NCI-H1105 (cell line): ENCODE measurements at places on chromosomes 5 and 9.
A peak's percentile ranks its signal among the peaks of the same experiment; 100 is the strongest.

GRCh38 chr5:78644129-78644528 is 4.4 kb downstream of the LHFPL2 start:
- no peak for DNase-seq

DNA sequence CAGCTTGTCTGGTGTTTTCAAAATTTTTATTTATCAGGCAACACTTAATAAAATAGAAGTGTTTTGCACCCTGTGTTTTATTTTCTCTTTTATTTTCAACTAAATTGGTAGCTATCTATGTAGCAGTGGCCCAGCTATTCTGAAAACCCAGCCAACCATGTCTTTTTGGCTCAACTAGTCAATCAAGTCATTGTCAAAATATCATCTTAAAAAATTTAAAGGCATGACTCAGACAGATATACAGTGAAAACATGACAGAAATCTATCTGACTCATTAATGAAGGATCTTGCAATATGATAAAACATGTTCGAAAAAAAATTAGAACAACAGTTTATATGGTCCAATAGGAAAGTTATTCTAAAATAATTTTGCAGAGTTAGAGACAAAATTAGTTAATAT is 75.1 kb downstream of the HSD17B4 start:
- DNase-seq: no peak

- no peak for DNase-seq
Observed at GRCh38 chr5:136094189-136094912, 38.3 kb upstream of the SMAD5 start.

DNA sequence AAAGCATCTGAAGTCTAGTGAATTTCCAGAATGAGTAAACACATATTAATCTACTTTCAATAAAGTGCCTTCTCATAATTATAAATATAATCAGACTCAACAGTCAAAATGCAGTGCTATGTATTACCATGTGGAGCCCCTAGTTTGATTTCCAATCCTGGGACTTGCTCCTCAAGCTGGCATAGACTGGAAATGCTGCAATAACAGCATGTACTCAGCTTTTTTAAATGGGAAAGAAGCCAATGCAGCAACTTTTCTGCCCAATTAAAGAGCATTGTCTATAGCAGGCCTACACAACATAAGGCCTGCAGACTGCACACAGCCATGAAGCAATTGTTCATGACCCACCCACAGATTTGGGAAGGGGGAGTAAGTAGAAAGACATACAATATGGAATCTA is 103.2 kb downstream of the NR2F1-AS1 start:
- no peak for DNase-seq

DNA sequence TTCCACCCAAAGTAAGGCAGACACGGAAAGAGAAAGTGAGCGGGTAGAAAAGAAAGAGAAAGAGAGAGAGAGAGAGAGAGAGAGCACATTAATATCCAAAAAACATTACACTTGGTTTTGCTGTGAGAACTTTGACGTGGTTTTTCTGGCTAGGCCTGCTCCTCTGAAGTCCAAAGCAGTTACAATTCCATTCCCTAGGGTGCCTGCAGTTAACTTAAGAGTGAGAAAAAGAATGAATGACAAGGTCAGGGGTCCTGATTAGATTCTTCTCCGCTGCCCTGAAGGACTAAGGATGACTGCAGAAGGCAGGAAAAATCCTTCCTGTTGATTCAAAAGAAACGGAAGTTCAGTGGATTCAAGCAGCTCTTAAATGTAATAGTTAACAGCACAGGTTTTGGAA is 589.8 kb downstream of the PRELID2 start:
- DNase-seq: no peak

GRCh38 chr5:161803-162110 is 29.5 kb upstream of the LRRC14B start:
- DNase-seq: no peak

- no peak for DNase-seq
Observed at GRCh38 chr5:16642867-16643266, 26.1 kb upstream of the RETREG1 start.

DNA sequence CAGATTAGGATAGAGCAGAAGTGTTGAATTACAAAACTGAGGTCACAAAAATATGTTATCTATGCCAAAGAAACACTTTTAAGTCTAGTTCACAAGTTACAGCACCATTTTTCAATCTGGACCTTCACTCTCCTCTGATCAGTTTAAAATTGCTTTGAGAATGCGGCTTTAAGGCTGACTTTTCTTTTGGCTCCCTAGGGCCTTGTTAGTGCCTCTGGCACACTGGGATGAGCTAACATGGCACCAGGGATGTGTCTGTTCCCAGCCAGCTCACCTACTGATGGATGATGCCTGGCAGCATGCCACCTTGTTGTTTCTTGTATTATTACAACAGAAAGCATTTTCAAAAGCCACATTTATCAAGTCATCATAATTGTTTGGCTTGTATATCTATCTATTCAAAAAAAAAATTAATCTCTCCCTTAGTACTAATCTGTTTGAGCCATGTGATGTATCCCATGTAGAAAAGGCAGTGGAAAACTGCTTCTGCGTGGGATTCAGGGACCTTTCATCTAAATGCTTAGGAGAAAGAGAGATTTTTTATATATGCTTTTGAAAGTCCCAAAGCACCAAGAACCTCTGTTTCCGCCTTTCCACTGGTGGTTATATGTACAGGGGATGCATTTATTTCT is 46.6 kb downstream of the ADAMTSL1 start:
- no peak for DNase-seq

DNA sequence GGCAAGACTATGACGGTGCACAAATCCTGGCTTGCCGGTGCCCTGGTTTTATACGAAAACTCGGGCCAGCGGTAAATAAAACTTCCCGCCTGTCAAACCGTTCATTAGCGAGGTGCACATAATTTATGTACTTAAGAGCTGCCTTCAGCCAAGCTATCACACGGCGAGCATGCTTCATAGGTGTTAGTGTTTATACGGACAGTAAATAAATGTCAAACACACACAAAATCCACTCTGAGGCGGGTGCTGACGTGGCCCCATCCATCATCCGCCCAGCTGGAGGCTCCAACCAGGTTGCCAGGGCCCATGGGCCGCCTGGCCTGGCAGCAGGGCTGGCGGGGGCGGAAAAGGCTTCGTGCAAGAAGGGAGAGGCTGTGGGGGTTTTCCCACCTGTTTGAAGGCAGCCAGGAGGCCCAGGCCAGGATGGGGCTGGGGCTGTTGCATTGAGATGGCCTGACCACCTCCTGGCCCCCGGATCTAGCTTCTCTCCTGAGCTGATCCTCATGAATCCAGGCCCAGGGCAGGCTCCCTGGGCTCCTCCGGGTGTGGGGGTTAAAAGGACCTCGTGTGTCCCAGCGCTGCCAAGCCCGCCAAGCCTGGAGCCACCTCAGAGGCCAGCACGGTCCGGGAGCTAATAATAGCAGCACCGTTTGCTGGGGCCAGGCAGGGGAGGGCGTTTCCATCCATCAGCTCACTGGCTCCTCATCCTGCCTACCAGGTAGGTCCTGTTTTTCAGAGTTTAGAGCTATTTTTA is 43.2 kb downstream of the BARX1 start:
- peak; percentile 9 for DNase-seq

GRCh38 chr5:55856516-55857246 is 5.5 kb downstream of the IL31RA start:
- no peak for DNase-seq

DNA sequence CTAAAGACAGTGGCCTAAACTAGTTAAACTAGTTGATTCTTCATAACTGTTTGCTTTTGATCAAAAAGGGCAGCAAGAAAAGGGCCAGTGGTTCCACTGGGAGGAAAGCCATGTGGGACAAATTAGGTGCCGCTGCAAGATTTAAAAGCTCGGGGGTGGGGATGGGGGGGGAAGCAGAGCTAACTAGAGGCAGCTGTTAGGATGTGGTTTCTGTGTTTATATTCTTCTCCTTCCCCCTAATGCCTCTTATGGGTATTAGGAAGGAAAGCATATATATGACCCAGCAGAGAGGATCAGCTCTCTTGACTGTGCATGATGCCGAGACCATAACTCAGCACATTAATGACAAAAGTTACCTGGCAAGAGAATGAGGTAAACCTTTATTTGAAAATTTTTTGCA is 65.7 kb downstream of the EFNA5 start:
- DNase-seq: no peak

- DNase-seq: no peak
Observed at GRCh38 chr5:151204051-151204450, 19.8 kb downstream of the CCDC69 start.

DNA sequence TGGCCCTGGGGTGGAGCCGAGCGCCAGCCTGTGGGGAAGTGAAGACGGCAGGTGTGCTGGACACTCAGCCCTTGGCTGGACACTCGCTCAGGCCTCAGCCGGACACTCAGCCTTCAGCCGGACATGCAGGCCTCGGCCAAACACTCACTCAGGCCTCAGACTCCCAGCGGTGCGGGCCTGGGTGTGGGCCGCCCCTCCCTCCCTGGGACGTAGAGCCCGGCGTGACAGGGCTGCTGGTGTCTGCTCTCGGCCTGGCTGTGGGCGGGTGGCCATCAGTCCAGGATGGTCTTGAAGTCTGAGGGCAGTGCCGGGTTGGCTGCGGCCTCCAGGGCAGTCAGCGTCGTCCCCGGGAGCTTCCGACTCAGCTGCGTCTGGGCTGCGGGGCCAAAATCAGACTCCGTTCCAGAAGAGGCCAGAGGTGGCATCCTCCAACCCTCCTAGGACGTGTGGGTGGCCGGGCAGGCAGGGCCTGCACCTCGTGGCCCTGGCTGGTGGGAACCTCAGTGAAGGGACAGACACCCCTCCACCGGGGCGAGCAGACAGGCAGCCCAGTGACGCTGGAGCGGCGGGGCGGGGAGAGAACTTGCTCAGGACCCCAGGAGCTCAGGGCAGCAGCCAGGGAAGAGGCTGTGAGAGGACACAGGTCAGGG is 28.4 kb downstream of the SLC6A18 start:
- no peak for DNase-seq

DNA sequence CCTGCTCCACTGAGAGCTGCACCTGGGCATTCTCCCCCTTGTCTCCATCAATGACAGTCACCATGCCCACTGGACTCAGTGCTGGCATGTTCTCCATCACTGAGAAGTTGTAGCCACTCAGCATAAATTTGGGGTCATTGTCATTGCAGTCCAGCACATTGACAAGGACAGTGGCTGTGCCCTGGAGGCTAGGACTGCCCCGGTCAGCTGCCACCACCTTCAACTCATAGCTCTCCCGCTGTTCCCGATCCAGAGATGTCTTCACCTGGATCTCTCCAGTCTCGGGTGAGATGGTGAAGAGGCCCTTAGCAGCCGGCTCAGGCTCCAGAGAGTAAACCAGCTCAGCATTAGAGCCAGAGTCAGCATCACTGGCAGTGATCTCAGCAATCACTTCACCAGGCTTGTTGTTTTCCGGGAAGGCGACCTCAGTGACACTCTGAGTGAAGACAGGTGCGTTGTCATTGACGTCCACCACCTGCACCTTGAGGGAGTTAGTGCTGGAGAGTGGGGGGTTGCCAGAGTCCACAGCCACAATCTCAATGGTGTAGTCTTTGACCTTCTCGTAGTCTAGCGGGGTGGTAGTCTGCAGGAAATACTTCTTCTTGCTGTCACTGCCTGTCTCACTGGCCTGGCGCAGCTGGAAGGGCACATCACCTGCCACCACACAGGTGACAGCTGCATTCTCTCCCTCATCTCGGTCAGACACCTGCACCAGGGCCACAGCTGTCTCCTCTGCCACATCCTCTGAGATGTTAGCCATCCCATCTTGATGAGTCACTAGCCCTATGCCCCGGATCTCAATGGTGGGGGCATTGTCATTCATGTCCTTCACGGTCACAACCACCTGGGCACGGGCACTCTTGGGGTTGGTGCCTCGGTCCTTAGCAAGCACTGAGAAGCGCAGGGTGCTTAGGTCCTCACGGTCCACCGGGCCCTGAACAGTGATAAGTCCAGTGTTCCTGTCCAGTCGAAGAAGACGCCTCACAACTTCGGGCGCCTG is 13.5 kb downstream of the PCDH1 start:
- DNase-seq: no peak

GRCh38 chr9:18783909-18784308 is 249.1 kb downstream of the SAXO1 start:
- no peak for DNase-seq

DNA sequence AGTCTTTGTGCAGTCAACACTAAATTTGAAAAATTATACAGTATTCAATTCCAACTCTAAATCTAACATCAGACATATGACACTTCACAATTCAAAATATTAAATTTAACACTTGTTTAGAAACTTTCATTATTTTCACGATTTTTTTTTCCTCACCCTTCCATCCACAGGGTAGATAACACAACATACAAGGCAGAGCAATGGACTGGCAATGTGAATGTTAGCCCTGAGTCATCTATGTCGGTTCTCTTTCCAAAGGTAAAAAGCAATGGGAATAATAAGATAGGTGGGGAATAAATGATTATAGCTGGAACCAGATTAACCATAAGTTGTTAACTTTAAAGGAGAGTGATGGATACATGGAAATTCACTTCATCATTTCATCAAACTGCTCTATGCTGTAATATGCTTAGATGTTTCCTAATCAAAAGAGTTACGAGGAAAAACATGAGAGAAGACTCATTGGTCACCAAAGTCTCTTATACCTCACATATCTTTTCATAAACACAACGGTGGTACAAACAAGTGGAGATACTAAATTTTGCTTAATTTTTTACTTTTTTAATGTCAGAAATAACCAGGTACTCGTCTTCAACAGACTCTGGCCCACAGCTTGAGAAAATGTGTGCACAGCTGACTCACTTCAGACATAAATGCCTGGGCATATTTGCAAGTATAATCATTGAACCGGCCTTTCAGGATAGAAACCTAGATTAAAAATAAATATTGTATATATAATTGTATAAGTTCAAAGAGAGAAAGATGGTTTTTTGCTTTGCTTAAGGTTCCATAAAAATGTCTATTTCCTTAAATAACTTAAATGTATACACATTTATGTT is 23.0 kb downstream of the RFX3 start:
- DNase-seq: no peak

GRCh38 chr5:147415651-147416050 is 94.2 kb downstream of the DPYSL3 start:
- DNase-seq: no peak

DNA sequence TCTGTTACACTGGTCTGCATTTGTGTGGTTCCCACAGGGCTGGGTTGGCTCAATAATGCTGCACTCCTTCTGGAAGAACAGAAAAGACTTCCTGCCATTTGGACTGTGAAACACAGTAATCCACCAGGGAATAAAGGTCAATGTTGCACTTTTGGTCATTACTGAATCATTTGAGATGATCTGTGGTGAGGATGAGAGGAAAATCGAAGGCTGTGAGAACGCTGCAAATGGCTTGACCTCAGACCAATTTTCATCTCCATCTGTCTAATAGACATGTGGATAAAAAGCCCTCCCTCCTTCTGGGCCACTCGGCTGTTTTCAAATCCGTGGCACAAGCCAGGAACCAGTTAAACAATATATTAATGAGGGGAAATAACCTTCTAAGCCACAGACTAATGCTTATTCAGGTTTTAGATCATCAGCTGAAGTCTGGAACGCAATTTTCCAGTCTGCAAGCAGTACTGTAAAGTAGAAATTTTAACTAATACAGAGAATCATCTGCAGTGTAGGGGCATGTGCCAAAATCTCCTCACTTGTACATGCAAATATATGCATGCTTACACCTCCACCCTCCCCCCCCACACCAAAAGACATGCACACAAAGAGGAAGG is 20.2 kb downstream of the TLE1 start:
- no peak for DNase-seq

GRCh38 chr9:132740526-132741309 is 70.5 kb downstream of the GTF3C4 start:
- DNase-seq: no peak

GRCh38 chr9:4207881-4208615 is 91.8 kb downstream of the GLIS3 start:
- no peak for DNase-seq

GRCh38 chr9:16032799-16033198 is 480.0 kb downstream of the CCDC171 start:
- no peak for DNase-seq
